ENCODE measurements at places on chromosomes 1 and 21. TPM values are rescaled to one million over a fixed set of nuclear protein-coding genes. Genes with fewer than 3 reads are reported as not detected.

- no peak overlapping the region for H3K4me3 ChIP-seq
- H3K27ac ChIP-seq = no peak overlapping the region
- H3K36me3 ChIP-seq = no peaks in the 10 kb centered on the region
- no peaks in the 10 kb centered on the region for H3K27me3 ChIP-seq
- peak; percentile 58 for DNase-seq
- no peaks in the 10 kb centered on the region for H3K4me1 ChIP-seq
These were observed 13.1 kb upstream of the EXO1 start for GRCh38 chr1:241834733-241835377.

GRCh38 chr1:204314893-204315658 is 44.7 kb downstream of the PLEKHA6 start:
- H3K36me3 ChIP-seq = no peaks in the 10 kb centered on the region
- peaks cover 26% of the 10 kb centered on the region for H3K4me1 ChIP-seq
- no peak for DNase-seq
- H3K27me3 ChIP-seq = no peaks in the 10 kb centered on the region
- H3K27ac ChIP-seq = peak overlapping the region; percentile 91

- H3K27me3 ChIP-seq = no peaks in the 10 kb centered on the region
- no peak for DNase-seq
- H3K36me3 ChIP-seq = no peaks in the 10 kb centered on the region
- no peaks in the 10 kb centered on the region for H3K4me1 ChIP-seq
- H3K4me3 ChIP-seq = no peak overlapping the region
These were observed 169.4 kb upstream of the ESRRG start for GRCh38 chr1:216892581-216893160.

DNA sequence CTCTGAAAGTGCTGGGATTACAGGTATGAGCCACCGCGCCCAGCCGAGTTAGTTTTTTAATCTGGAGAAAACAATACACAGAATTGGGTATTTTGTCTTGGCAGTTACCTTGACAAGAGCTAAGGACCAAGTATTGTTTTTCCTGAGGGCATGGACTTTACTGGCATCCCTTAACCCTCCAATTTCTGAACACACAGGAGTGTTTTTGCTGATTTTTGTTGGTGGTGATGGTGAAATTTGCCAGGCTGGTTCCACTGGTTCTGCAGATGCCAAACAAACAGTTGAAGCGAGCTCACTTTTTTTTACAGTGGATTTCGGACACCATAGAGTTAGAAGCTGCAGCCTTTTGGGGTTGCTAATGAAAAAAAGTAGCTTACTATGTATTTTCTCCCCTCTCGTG is 37.2 kb upstream of the SH3D21 start:
- peaks cover 25% of the 10 kb centered on the region for H3K4me1 ChIP-seq
- no peak overlapping the region for H3K4me3 ChIP-seq
- H3K27ac ChIP-seq = peak overlapping the region; percentile 63
- no peak for DNase-seq
- no peaks in the 10 kb centered on the region for H3K36me3 ChIP-seq

- H3K4me3 ChIP-seq = no peak overlapping the region
- H3K36me3 ChIP-seq = no peaks in the 10 kb centered on the region
- no peak overlapping the region for H3K27ac ChIP-seq
- no peaks in the 10 kb centered on the region for H3K4me1 ChIP-seq
These were observed 52.6 kb downstream of the TM2D1 start for GRCh38 chr1:61672376-61672775.

DNA sequence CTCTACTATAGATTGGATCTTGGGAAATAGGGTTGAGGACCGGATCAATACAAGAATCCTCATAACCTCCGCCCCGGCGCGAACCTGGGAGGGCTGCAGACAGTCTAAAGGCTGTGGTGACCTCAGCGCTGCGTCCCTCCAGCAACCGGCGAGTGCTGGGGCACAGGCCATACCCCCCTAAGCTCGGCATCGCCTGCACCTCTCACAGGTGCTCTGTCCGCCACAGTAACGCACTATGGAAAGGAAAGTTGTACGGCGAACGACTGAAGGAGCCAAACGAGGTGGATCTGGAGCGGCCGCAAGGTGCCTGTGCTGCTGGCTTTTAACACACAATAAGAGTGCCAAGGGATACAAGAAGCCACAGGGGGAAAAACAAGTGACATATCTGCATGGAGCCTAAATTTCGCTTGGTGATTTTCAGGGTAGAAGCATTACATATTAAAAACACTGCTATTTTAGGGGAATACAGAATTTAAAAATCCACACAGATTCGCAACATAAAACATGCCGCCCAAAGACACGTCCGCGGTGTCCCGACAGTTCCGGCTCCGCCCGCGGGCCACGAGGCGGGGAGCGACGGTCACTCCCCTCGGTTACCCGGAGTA is 1.4 kb upstream of the RBM15 start:
- peak overlapping the region; percentile 27 for H3K4me3 ChIP-seq
- peak overlapping the region; percentile 94 for H3K27ac ChIP-seq
- H3K4me1 ChIP-seq = peaks cover 15% of the 10 kb centered on the region
- H3K27me3 ChIP-seq = no peaks in the 10 kb centered on the region
- no peaks in the 10 kb centered on the region for H3K36me3 ChIP-seq

- peak overlapping the region; percentile 38 for H3K27ac ChIP-seq
- H3K36me3 ChIP-seq = no peaks in the 10 kb centered on the region
- no peaks in the 10 kb centered on the region for H3K27me3 ChIP-seq
- DNase-seq = no peak
- H3K4me1 ChIP-seq = no peaks in the 10 kb centered on the region
These were observed 51.4 kb downstream of the LRRC8B start for GRCh38 chr1:89576013-89576412.

DNA sequence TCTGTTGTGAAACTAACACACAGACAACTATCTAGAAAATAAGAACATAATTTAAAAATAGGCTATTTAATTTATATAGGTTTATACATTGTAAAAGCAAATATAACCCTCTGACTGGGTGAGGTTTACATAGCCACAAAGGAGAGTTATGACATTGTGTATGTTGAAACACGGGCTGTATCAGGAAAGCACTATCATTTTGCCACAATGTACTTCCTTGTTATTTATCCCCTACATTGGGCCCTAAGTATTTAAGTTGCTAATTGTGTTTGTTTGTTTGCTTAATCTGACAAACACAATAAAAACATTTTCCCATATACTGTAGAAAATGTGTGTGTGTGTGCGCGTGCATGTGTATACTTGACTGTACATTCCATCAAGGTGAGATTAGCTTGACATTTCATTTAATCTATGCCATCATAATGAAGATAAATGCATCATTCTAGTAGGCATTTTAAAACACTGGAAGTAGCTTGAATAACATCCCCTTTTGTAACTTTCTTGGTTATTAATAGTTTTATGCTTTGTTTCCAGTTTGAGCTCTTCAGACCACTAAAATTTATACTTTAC is 72.1 kb downstream of the RGS13 start:
- DNase-seq = no peak
- H3K27me3 ChIP-seq = no peaks in the 10 kb centered on the region
- no peak overlapping the region for H3K4me3 ChIP-seq
- no peak overlapping the region for H3K27ac ChIP-seq
- H3K4me1 ChIP-seq = no peaks in the 10 kb centered on the region
- no peaks in the 10 kb centered on the region for H3K36me3 ChIP-seq

DNA sequence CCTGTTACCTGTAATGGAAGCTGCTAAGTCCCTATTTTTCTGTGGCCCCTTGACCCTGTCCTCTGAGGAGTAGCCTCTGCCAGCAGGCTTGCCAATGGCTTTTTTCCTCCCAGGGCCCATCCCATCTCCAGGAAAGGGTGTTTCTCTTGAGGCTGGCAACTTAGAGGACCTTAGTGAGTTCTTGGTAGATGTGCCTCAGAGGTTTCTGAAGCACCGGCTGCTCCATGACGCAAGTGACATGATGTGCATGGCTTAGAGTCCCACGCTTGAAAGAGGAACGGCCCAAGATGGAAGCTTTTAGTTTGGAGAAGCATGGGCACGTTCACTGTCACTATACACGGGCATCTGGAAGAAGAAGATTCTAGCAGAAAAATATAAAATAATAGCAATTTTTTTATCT is 63.0 kb downstream of the TGFB2 start:
- H3K27ac ChIP-seq = no peak overlapping the region
- H3K4me1 ChIP-seq = no peaks in the 10 kb centered on the region
- no peaks in the 10 kb centered on the region for H3K27me3 ChIP-seq
- no peak overlapping the region for H3K4me3 ChIP-seq

DNA sequence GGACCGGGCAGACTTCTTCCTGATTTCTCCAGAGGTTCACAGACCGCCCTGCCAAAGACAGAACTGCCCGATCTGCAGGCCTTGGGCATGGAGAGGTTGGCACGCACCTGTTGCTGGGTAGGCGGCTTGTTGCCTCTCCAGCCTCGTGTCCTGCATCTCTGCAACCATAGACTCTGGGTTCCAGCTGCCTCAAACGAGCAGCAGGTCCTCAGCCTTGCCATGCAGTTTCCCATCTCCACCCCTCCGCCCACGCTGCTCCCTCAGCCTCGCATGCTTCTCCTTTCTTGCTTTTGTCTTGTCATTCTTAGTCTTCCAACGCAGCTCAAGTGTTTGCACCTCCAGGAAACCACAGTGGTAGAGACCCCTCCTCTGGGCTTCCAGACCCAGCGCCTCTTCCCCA is 126.2 kb downstream of the LACTBL1 start:
- H3K27me3 ChIP-seq = no peaks in the 10 kb centered on the region
- DNase-seq = no peak
- peaks cover 6% of the 10 kb centered on the region for H3K4me1 ChIP-seq
- H3K27ac ChIP-seq = no peak overlapping the region

The KLF17 gene
- 0.08 TPM for total RNA-seq

The TNFAIP8L2 gene
- 0.64 TPM for total RNA-seq

DNA sequence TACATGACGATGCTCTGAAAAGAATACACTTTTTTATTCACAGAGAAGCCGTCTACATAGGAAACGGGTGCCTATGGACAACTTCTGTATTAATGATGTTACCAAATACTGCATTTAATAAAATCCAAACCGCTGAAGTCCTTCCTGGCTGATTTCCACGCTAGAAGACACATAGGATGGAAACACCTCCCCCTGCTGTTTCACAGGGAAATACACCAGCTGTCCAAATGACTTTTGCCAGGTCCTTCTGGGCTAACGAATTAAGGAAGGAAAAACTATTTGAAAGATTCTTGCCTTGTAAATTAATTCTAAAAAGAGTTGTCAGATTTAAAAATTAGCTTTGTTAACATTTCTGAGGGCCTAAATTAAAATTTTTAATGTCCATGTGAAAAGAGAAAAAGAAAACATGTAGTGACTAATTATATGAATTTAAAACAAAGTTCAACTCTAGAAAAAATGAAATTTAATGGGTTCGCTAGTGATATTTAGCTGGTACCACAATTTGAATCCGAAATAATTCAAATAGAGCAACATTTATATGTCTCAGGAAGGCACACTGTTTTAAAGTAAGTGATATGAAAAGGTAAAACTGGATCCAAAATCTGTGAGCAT is 146.0 kb downstream of the RERE start:
- H3K4me3 ChIP-seq = no peak overlapping the region
- DNase-seq = peak; percentile 81
- H3K27me3 ChIP-seq = no peaks in the 10 kb centered on the region
- H3K36me3 ChIP-seq = no peaks in the 10 kb centered on the region
- no peak overlapping the region for H3K27ac ChIP-seq

DNA sequence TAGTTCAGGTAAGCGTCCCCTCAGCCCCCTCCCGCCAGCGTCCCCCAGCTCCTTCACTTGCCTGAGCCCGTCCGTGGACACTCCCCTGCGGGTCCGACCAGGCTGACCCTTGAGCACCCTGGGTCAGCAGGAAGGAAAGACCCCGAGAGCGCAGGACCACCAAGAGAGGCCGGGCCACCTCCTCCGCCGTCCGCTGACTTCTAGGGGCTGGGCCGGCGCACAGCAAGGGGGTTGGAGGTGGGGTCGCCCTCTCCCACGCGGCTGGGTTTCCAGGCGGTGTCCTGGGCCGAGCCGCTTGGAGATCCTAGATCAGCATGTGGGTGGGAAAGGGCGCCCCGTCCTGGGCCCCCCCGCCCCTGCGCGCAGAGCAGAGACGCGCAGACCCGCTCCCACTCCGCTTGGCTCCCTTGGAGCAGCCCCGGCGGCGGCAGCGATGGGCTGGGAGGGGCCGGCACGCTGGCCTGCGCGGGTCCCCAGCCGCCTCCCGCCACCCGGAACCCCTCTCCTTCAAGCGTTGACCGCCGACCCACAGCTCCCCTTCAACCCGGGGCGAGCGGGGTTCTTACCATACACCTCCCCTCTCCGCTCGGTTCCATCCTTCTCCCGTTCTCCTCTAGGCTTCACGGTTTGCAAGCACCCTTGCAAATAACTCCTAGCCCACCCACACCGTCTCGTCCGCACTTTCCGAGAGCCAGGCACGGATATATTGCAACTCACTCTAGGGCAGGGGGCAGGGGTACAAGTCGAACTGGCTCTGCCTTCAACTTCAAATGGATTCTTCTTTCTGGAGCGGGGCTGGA is 7.5 kb downstream of the KNCN start:
- no peak overlapping the region for H3K4me3 ChIP-seq
- peaks cover 67% of the 10 kb centered on the region for H3K27me3 ChIP-seq
- no peak overlapping the region for H3K27ac ChIP-seq
- H3K36me3 ChIP-seq = no peaks in the 10 kb centered on the region

The KCNJ9 gene
- not detected for total RNA-seq

GRCh38 chr1:100657876-100658715 is 61.4 kb upstream of the VCAM1 start:
- no peak overlapping the region for H3K4me3 ChIP-seq
- no peaks in the 10 kb centered on the region for H3K4me1 ChIP-seq
- no peaks in the 10 kb centered on the region for H3K36me3 ChIP-seq
- peak; percentile 7 for DNase-seq

The MAP10 gene
- total RNA-seq = 5.7 TPM

DNA sequence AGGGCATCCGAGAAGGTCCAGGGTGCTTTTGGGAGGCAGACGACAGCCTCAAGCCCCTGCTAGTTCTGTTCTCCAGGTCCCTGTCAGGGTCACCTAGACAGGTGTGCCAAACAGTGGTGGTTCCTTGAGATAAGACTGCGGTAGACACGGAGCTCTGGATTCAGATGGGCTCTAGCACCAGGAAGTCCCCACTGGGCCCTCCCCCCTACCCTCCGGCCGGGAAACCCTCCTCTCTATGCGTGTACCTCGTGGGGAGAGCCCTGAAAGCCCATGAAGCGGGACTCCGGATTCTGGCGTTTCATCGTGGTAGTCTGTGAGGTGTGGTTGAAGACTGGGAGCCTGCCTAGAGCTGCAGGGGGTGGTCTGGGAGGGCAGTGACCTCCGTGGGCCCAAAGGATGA is 2.1 kb upstream of the KCNA2 start:
- H3K4me3 ChIP-seq = no peak overlapping the region
- peaks cover 73% of the 10 kb centered on the region for H3K27me3 ChIP-seq
- H3K27ac ChIP-seq = no peak overlapping the region
- no peaks in the 10 kb centered on the region for H3K36me3 ChIP-seq
- peaks cover 12% of the 10 kb centered on the region for H3K4me1 ChIP-seq
- DNase-seq = no peak

- peak; percentile 66 for DNase-seq
- H3K4me3 ChIP-seq = no peak overlapping the region
- no peak overlapping the region for H3K27ac ChIP-seq
These were observed 10.9 kb upstream of the SAMD11 start for GRCh38 chr1:912740-913301.

Measured in hepatocyte (in vitro differentiated cells).